HCT116 (cell line): ENCODE measurements at places on chromosomes 1 and 21. TPM values are rescaled to one million over a fixed set of nuclear protein-coding genes. Genes with fewer than 3 reads are reported as not detected.

OR6K6 gene
- not detected for total RNA-seq

NBPF20 gene
- 3.8 TPM for total RNA-seq

CFHR5 gene
- not detected for total RNA-seq

DNA sequence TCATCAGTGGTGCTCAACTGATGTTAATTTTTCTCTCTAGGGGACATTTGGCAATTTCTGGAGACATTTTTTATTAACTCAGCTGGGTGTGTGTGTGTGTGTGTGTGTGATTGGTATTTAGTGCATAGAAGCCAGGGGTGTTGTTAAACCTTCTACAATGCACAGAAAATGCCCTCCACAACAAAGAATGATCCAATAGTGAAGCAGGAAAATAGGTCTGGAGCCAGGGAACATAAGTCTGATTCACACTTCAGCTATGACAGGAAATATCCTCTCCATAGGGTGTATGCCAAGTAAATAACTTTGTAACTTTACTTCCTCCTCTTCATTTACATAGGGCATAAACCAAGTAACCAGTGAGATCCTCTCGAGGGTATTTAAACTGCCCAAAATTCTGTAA, 25.1 kb upstream of the TMEM61 start:
- H3K4me1 ChIP-seq, result peaks cover 6% of the 10 kb centered on the region
- H3K4me3 ChIP-seq, result no peak overlapping the region
- no peak overlapping the region for H3K27ac ChIP-seq
- H3K36me3 ChIP-seq, result no peaks in the 10 kb centered on the region

DNA sequence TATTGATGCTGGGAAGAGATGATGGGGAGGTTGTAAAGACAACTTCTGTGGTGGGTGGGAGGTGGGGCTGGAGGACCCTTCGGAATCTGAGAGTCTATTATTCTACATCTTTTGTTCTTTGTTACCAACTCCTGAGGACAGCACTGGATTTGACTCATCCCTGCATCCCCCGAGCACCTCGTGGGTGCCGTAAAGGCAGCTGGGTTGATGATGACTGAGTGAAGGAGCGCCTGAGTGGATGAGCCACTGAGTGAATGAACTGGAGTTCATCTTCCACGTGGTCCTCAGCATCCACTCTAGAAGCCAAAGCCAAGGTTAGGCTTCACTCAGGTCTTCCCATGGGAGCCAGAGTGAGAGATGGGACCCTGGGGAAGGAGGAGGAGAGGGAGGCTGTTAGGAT, 77.6 kb downstream of the LRRN2 start:
- no peak overlapping the region for H3K4me3 ChIP-seq
- H3K36me3 ChIP-seq, result no peaks in the 10 kb centered on the region
- no peaks in the 10 kb centered on the region for H3K27me3 ChIP-seq
- no peak for DNase-seq

DNA sequence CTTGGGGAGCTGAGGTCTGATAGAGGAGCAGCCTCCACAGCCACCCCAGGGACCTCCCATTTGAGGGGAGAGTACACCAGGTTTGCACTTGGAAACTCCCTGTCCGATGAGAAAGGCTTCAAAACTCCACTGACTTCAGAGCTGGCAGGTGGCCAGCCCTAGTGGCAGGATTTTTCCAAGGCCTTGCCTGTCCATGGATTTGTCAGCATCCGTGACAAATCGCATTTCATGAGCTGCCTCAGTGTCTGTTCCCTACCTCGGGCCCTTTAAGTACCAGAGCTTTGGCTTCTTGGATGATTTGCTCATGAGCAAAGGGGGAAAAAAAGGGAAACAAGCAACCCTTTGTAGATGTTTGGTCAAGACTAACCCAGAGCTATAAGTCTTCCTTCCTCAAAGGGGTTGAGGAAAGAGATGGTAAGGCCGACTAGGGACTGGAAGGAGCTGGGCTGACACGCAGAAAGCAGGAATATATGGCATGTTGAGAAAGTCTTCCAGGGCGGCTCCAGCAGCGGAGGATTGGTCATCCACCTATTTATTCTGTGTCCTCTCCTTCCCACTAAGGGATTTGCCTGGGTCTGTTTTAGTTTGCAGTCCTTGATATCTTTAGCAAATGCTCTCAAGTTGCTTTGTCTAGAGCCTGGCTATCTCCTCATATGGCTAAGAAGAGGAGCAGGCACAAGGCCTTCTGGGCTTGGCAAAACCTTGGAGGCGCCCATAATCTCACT, 2.7 kb upstream of the HSPG2 start:
- peak overlapping the region; percentile 15 for H3K27ac ChIP-seq
- DNase-seq, result peak; percentile 78
- H3K4me1 ChIP-seq, result peaks cover 76% of the 10 kb centered on the region
- H3K27me3 ChIP-seq, result no peaks in the 10 kb centered on the region
- H3K4me3 ChIP-seq, result no peak overlapping the region
- H3K36me3 ChIP-seq, result no peaks in the 10 kb centered on the region

DNA sequence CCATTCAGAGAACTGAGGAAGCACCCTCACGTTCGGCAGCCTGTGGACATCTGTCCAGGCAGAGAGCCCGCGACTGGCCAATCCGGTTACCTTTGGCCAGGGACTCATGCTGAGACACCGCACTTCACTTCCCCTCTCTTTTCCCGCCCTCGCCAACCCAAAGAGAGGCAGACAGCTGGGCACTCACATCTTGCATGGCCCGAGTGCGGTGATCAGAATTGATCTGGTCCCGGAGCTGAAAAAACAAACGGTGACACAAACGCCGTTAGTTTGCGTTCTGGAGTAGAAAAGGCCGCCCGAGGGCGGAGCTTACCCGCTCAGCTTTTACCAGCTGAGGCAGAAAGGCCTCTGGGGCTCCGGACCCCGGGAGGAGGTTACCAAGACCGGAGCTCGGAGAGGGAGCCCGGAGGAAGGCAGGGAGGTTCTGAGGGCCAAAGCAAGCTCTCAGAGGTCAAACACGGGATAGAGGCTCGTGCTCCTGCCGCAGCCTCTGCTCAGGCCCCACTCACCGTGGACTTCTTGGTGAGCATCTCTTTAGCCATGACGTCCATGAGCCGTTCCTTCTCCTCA, 376 bp downstream of the SF3A3 start:
- H3K4me3 ChIP-seq, result peak overlapping the region; percentile 87
- DNase-seq, result no peak
- H3K4me1 ChIP-seq, result peaks cover 5% of the 10 kb centered on the region; the same call in 1 of the 2 replicates
- peak overlapping the region; percentile 66 for H3K27ac ChIP-seq
- peaks cover 17% of the 10 kb centered on the region for H3K36me3 ChIP-seq
- H3K27me3 ChIP-seq, result no peaks in the 10 kb centered on the region
